ENCODE measurements at places on chromosomes 12 and 14.

DNA sequence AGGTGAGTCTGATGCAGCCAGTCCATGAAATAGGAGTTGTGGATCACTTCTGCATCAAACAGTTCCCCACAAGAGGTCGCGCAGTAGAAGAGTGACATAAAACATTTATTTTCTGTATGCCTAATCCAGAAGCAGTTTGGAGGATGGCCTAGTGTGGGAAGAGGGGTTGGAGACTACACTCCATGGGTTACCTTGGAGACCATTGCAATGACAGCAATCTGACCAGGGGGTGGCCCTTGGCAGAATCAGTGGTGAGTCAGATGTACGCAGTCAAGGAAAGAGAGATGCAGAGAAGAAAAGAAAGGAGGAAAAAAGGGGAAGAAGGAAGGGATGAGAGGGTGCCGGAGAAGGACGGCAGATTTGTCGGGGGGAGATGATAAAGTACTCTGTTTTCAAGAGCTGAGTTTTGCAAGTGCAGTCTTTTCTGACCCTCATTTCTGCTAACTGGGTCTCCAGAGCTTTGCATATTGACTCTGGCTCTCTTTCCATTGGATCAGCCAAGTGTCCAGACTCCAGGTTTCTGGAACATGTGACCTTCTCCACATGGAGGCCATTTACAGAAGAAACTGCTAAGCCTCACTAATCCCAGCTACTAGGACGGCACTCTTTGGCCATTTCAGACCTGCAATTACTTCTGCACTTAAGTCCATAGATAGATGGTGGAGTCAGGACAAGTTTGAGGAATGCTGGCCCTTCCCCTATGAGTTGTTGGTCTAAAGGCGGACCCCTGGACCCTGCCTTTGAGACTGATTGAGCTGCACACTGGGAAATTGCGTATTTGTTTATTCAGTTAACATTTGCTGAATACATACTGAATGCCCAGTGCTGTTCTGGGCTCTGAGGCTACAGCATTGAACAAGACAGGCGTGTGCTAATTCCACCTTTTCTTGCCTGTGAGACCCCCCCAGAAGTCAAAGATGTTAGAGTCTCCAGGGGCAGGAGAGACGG, 424.2 kb downstream of the BCL11B start:
- DNase-seq: no peak

- DNase-seq: no peak
These were observed 24.2 kb downstream of the FGD4 start for GRCh38 chr12:32423559-32423958.

GRCh38 chr12:129193263-129193871, 340.1 kb downstream of the GLT1D1 start:
- DNase-seq: no peak

- DNase-seq: no peak
These were observed 107.0 kb downstream of the ATXN7L3B start for GRCh38 chr12:74644681-74645080.

GRCh38 chr12:130484221-130484620, 146.5 kb downstream of the PIWIL1 start:
- no peak for DNase-seq

DNA sequence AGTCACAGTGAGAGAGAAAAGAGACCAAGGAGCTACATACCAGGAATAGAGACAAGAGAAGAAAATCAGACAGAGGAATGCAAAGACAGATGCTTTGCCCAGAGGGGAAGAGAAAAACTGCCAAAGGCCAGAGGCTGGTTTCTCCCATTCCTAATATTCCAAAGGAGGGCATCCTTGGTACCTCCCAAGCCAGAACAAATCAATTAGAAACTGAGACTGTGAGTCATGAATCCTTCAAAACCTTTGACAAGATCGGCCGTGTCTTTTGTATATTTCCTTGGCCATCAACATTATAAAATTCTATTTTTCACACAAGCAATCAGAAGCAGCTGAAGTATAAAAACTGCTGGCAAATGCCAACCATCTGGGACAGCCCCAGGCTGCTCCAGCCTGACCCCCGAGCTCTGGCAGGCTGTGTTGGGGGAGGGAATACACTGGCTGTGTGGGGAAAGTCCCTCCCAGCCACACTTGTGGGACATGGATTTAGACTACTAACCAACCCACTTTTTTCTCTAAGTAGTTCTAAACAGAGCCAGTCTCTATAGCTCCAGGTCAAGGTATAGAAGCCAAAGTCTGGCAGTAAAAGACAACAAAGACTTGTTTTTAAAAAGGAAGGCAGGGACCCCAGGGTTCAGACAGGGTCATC, 13.7 kb downstream of the POMT2 start:
- DNase-seq: no peak

DNA sequence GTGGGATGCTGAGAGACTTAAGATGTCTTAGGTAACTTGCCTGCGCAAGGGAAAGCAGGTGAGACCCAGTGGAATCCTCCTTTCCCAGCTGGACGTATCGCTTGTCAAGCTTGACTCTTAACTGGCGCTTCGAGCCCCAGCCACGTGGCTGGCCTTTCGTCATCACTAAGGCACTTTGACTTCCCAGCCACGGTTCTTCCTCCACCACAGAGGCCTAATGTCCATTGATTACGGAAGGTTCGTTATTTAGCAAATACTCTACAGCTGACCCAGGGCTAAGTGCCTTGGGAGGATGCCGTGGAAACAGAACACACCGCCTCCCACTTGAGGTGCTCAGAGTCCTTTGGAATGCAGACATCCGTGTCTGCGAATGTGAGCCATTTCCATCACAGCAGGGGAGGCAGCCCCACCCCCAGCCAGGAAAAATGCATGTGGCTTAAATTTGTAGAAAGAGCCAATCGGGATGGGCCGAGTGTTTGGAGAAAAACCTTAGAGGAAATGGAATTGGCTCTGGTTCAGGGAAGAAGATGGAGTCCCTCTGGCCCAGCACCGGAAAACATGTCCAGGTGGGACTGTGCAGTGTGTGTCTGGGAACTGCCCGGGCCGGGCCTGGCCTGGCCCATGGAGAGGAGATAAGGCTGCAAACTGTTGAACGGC, 115.7 kb downstream of the PLXNC1 start:
- DNase-seq: no peak

GRCh38 chr12:19894050-19894449, 454.8 kb downstream of the AEBP2 start:
- no peak for DNase-seq

GRCh38 chr12:124379938-124380754, 85.3 kb downstream of the RFLNA start:
- no peak for DNase-seq

- DNase-seq: no peak
These were observed 18.5 kb downstream of the TESC start for GRCh38 chr12:117080661-117081144.

- DNase-seq: no peak
These were observed 42.4 kb downstream of the ITPK1 start for GRCh38 chr14:93073358-93073707.

DNA sequence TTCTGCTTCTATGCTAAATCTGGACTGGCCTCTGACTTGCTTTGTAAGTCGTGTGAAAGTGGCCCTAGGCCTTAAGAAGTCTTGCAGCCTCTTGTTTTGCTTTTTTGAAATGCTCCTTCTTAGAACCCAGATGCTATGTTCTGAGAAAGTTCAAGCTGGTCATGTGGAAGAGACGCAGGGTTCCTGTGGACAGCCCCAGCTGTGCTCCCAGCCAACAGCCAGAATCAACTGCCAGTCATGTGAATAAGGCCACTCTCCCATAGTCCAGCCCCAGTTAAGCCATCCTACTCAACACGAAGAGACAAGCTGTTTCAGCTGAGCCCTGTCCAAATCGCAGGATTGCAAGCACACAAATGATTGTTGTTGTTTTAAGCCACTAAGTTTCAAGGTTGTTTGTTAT, 37.3 kb upstream of the TBPL2 start:
- DNase-seq: no peak

GRCh38 chr12:112108202-112109079, at the start of gene NAA25:
Gene NAA25, minus strand, starts transcription at chr12:112108783. Its CDS starts 10 bp downstream, at chr12:112108773.
- DNase-seq: peak; percentile 85

- DNase-seq: no peak
These were observed 137.2 kb upstream of the DHRS4 start for GRCh38 chr14:23816371-23816770.

GRCh38 chr12:31560516-31560915, 30.4 kb downstream of the DENND5B start:
- no peak for DNase-seq

DNA sequence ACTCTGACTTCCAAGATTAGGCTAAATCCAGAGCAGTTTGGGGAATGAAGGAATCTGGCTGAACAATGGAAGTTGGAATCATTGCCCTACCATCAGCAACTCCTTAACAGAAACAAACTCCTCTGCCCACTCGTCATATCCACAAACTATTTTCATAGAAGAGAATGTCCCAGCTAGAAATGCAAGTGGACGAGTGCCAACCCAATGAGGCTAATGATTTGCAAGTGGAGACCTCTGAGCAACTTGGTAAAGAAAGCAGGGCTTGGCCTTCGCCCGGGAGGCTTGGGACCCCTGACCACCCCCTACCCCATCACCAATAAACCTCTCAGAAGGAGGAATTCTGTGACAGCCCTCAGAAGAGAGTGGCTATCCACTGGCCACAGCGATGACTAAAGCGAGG, 40.0 kb upstream of the DDX11 start:
- DNase-seq: no peak

DNA sequence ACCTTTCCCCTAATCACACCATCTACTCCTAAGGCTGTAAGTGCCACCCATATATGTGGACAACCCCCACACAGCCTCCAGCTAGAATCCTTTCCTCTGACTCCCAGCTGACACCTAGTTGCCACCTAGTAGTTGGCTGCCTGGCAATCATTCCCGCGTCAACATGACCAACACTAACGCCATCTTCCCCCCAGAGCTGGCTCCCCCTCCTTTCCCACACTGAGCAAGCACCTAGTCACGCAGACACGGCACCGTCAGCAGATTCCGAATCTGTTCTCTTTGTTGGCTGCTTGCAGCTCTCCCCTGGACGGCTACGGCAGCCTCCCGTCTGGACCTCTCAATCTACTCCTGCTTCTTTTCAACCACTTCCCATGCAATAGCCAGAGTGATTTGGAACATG, 27.7 kb downstream of the UBR7 start:
- no peak for DNase-seq

- DNase-seq: no peak
These were observed 165.9 kb upstream of the HMGA2 start for GRCh38 chr12:65658360-65658759.

DNA sequence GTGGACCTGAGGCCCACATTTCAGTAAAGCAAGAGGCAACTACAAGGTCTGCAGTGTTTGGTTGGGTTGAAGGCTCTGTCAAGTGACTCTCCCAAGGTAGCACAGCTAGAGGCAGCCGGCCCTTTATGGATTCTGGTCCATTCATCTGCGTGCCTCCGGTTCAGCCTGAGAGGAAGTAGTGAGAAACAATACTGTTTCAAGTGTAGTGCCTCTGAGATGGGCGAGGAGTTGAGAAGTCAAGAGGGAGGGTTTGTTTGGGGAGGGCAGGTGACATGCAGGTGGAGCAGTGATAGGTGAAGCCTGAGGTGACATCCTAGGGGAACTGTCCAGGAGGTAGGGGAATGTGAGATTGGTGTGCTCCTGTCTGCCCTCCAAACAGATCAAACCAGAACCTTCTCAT, 933.5 kb downstream of the VRK1 start:
- DNase-seq: no peak

- DNase-seq: no peak
These were observed 97.9 kb upstream of the RESF1 start for GRCh38 chr12:31861360-31861759.

DNA sequence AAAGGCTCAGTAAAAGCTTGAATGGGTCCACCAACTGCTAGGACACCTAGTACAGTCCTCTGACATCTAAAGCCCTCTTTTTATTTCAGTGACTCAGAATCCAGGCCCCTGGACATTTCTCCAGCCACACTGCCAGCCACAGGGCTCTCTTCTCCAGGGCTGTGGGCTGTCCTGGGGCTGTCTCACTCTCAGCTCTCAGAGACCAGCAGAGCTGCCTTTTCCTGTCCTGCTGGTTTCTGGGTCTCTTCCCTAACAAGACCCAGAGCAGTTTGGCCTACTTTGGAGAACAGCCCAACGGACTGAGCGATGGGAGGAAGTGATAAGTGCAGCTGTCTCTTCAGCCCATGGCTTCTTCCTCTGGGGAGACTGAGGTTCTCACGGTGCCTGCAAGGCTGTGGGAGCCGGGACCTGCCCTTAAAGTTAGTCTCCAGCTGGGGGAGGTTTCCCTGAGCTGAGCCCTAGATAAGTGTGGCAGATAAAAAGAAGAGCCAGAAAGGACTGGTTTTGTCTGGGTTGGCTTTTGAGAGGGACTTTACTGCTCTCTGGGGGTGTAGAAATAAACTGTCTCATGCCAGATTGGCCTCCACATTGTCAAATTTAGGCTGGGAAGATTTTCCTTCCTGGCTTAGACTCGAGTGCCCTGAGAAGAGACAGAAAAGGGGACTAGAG, 979.8 kb downstream of the VRK1 start:
- no peak for DNase-seq

GRCh38 chr12:1611803-1612572, 17.0 kb upstream of the WNT5B start:
- DNase-seq: no peak

DNA sequence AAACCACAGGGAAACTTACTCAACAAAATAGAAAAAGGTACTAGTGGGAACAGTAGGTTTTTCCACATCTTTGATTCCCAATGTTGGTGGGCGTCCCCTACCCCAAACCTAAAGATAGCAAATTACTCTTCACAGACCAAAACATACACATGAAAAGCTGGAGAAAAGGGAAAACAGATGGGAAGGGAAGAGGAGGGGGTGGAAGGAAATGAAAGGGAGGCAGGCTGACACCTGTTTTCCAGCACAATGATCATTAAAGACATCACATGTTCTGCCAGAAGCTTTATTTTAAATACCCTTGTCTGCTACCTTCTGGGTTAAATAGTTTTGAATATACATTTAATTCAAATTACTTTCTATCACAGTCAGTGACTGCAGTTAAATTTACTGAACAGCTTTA, 1617.9 kb upstream of the SEL1L start:
- DNase-seq: no peak

GRCh38 chr12:131621701-131622421, 89.0 kb upstream of the SFSWAP start:
- DNase-seq: no peak

DNA sequence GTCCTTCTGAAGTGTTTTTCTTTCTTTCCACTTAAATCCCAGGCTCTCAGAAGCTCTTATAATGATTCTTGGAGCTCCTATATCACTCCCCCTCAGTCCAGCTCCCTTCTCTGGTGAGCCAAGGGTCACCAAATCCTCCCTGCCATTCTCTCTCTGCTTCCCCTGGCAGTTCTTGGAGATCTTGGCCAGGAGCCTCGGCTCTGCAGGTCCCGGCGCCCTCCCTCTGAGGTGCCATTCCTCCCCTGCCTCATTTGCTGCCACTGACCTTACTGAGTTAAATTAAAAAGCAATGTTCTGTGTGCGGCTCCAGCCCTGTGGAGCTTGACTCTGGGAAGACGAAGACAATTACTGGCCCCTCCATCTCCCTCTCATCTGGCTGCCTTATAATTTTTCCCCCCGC, 7.0 kb downstream of the CISTR start:
- no peak for DNase-seq

Measured in stimulated activated CD8-positive, alpha-beta memory T cell treated with anti-CD3 and anti-CD28 coated beads, Interleukin-4, amount 100 ng/mL, for 24 hours (primary cell).